ENCODE measurements at places on chromosomes 2 and 18.

- no peak for DNase-seq
These were observed 53.3 kb downstream of the TRAPPC12 start for GRCh38 chr2:3432693-3433338.

DNA sequence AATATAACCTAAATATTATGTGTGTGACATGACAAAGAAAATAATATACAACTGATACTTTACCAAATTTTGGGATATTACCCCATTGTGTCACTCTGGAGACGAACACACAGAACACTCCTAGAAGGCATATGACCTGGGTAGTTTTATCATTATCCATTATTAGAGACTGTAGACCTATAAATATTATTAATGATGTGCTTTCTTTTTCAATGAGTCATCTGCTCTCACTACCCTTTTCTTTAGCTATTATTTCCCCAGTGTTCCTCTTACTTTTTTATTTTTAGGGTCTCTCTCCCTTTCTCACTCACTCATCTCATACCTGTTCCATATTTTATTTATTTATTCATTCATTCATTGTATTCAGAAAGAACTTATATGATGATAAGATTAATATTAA, 143.3 kb upstream of the ITGA4 start:
- no peak for DNase-seq

DNA sequence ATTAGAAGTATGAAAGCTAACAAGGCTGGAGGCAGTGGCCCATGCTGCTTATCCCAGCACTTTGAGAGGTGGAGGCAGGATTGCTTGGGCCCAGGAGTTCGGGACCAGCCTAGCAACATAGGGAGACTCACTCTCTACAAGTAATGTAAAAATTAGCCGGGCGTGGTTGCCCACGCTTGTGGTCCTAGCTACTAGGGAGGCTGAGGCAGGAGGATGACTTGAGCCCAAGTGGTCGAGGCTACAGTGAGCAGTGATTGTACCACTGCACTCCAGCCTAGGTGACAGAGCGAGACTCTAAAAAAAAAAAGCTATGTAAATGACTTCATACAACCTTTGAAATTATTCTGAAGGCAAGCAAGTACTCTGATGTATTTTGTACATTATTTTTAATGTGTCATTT, 1.5 kb downstream of the RMDN2 start:
- DNase-seq, result no peak

DNA sequence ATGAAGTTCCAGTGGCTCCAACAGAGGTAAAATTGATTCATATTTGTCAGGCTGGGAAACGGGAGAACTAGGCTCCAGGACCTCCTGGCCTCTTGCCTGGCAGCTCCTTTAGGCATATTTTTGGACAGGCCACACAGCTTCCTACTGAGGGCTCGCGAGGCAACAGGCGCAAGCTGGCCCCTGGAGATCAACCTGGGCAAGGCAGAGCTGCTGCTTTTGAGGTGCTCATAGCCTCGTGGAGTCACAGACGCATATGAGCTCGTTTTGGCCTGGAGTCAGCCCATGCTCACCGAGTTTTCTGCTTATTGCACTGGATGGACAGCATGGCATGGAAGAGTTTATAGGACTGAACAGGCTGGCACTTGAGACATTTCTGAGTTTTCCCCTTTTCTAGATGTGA, 97.7 kb downstream of the CAPN13 start:
- DNase-seq, result no peak

DNA sequence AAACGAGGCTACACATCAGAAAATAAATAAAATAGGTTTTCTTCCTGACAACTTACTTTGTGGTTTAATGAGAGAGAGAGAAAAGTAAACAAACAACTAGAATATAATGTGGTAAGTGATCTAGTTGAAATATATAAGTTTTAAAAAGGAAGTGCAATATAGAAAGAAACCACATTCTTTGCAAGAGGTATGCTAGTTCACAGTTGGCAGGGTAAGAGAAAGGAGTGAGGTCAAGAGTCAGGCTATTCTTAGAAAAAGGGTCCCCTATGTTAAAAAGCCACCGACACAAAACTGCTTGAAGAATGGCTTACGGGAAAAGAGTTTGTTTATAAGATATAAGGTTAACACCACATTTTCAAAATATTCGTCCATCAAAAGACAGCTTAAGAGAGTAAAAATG, 462.1 kb downstream of the ERBB4 start:
- no peak for DNase-seq

- DNase-seq, result no peak
These were observed 90.1 kb downstream of the ACVR1 start for GRCh38 chr2:157785866-157786662.

GRCh38 chr18:74528913-74529312, 5.4 kb upstream of the CNDP1 start:
- no peak for DNase-seq

GRCh38 chr2:17460371-17461086, 57.7 kb downstream of the RAD51AP2 start:
- DNase-seq, result no peak

DNA sequence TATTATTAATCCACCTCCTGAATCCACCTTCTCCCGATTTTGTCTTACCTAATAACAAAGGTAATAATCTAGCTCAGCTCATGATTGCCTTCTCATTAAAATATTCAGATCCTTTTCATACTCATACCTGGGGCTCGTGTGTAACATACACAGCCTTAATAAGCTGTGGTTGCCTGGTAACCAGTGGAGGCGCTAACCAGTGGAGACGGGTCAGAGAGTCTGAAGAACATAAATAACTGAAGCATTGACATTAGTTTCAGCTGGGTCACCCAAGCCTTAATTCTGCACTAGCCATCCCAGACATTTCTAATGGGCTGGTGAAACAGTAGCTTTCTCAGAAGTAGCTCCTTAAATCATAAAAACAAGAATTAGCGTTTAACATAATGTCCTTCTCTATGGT, 14.8 kb upstream of the DTNA start:
- DNase-seq, result no peak

DNA sequence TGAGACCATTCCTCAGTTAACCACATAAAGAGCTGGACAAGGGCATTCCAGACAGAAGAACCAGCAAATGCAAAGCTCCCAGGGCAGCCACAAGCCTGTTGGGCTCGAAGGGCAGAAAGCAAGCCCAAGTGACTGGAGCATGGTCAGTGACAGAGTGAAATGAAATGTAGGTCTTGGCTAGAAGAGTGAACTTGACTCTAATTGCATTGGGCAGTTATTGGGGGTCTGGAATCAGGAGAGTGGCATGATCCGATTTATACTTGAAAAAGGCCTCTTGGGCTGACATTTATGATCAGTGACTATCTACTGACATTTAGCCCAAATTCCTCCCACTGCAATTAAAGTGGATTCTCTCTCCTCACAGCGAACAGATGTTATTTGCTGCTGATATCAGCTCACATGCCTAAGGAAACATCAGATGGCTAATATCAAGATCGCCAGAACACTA, 152.5 kb upstream of the KLF7 start:
- DNase-seq, result no peak

DNA sequence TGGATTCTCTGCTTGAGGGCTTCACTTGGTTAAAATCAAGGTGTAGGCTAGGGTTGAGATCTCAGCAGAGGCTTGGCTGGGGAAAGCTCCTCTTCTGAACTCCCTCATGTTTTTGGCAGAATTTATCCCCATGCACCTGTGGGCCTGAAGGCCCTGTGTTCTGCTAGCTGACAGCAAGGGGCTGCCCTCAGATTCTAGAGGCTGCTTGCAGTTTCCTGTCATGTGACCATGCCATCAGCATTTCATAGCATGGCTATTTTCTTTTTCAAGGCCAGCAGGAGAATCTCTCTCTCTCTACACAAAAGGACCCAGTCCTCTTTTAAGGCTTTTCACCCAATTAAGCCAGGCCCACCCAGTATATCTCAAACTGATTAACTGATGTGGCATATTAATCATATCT, 514.8 kb upstream of the HNMT start:
- no peak for DNase-seq

DNA sequence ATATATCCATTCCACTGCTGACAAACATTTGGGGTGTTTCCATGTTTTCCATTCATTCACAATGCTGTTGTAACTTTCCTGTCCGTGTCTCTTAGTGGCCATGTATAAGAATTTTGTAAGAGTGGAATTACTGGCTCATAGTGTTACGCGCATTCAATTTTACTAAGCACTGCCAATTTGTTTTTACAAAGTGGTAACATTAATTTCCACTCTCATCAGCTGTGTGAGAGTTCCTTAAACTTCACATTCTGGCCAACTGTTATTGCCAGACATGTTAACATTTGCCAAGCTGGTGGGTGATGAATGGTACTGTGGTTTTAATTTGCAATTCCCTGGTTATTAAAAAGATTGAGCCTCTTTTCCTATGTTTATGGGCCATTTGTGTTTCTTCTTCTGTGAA, 134.2 kb downstream of the DTNB start:
- DNase-seq, result no peak

- DNase-seq, result no peak
These were observed 871.9 kb downstream of the TSN start for GRCh38 chr2:122627388-122627787.

DNA sequence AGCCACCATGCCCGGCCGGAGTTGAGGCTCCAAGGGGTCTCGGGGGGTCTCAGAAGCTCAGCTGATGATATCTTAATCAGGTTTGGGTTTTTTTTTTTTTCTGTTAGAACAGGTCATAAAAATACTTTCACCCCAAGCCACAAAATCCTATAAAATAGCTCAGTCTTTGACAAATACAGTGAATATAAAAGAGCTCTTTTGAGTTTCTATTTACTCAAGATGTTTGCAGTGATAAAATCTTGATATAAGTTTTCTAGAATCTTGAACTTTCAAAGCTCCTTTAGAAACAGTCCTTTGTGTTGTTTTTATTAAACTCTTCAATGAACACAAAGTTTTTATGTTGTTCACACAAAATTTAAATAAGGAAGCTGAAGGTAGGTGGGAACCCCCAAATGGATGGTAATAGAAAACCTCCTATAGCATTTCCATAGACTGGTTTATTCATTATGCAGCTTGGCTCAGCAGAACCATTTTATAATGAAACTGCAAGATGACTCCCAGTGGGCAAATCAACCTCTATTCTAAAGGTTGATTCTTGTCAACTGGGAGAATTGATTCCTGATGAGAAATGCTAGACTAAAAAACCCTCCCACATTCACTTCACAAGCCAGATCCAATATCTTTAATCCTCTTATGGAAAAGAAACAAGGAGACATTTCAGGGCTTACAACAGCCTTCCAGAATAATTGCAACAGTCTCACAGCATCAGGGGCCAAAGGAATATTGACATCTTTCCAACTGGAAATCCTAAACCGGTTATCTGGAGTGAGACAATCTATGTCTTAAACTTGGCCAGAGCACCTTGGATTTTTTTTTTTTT, 13.6 kb upstream of the NARS1 start:
- no peak for DNase-seq

- no peak for DNase-seq
These were observed 14.1 kb downstream of the TMEM178A start for GRCh38 chr2:39679805-39680204.

- no peak for DNase-seq
These were observed 469.0 kb downstream of the EPHA4 start for GRCh38 chr2:221102896-221103688.

DNA sequence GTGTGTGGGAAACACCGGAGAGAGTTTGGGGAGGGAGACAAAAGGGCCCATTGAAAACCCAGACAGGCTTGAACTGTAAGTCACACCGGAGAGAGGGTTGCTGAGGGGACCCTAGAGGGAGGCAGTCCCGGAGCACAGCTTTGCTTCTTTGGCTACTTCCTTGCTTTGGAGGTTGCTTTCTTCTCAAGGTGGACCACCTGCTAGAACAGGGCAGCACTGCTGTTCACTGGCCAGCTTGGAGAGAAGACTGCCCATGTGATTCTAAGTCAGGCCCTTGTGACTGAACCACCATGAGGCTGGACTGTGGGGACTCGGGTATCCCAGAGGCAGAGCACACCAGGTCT, 4.4 kb downstream of the ACTG2 start:
- DNase-seq, result no peak

DNA sequence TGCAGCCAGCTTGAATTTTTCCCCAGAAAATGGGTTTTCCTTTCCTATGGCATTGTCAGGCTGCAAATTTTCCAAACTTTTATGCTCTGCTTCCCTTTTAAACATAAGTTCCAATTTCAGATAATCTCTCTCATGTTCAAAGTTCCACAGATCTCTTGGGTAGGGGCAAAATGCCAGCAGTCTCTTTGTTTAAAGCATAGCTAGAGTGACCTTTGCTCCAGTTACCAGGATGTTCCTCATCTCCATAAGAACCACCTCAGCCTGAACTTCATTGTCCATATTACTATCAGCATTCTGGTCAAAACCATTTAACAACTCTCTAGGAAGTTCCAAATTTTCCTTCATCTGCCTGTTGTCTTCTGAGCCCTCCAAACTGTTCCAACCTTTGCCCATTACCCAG, 68.3 kb downstream of the SGPP2 start:
- DNase-seq, result no peak

GRCh38 chr2:177772529-177772928, 300.0 kb downstream of the PDE11A start:
- DNase-seq, result peak; percentile 49

- DNase-seq, result peak; percentile 85
These were observed 79.9 kb downstream of the EPAS1 start for GRCh38 chr2:46377101-46377581.

GRCh38 chr2:218368621-218369153, 12.0 kb downstream of the CATIP start:
- no peak for DNase-seq

DNA sequence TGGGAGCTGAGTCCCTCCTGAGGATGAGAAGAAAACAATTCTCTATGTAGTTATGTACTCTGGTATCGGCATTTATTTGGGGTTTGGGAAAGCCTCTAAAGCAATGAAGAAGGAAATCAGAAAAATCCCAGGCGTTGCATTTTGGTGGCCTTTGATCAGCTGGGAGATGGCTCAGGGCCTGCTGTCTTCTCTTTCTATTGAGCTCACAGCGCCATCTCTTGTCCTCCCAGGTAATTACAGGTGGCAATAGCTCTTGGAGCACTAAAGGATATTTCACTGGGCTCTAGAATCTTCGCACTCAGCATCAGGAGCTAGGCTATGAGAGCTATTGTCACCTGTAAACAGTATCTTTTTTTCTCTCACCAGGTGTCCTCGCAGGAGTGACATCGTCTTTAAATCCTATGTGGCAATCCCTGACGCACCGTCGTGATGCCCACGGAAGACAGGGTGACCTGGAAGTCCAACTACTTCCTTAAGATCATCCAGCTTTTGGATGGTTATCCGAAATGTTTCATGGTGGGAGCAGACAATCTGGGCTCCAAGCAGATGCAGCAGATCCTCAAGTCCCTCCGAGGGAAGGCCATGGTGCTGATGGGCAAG, 76.1 kb upstream of the PMAIP1 start:
- DNase-seq, result peak; percentile 77

DNA sequence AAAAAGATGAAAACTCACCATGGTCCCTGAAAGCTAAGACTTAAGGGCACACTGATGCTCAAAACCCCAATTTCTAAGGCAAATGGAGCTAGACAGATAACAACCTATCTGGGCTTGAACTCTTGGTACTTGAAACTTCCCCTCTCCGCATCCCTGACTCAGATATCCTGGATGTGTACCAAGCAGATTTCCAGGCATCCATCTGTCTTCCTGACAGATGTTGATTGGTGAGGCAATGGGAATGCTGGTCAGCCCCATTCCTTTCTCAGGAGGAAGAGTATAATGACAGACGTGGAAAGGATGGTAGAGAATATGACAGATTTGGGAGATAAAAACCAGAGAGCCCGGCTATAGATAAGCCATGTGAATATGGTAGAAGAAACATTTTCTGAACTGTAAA, 69.2 kb downstream of the ADD2 start:
- DNase-seq, result no peak

GRCh38 chr18:38933910-38934510, 1368.4 kb upstream of the CELF4 start:
- no peak for DNase-seq

Data from NCI-H1694 (cell line).